ENCODE measurements at places on chromosomes 6 and 20.

DNA sequence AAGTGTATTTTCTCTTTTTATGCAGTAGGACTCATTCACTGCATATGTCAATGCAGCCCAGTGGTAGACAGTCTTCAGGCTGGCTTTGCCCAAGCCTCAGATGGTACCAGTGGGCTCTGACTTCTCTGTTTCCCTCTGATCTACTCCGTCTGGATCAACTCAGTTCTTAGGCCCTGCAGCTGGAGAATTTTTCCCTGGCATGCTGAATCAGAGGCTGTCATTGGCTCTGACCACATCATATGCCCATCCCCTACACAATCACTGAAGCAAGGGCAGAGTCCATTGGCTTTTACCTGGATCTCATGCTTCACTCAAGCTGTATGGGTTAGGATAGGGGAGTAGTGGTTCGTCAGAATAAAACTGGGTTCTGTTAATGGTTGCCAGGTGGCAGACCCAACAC lies 57.8 kb downstream of the KIZ start:
- DNase-seq: peak; percentile 11

DNA sequence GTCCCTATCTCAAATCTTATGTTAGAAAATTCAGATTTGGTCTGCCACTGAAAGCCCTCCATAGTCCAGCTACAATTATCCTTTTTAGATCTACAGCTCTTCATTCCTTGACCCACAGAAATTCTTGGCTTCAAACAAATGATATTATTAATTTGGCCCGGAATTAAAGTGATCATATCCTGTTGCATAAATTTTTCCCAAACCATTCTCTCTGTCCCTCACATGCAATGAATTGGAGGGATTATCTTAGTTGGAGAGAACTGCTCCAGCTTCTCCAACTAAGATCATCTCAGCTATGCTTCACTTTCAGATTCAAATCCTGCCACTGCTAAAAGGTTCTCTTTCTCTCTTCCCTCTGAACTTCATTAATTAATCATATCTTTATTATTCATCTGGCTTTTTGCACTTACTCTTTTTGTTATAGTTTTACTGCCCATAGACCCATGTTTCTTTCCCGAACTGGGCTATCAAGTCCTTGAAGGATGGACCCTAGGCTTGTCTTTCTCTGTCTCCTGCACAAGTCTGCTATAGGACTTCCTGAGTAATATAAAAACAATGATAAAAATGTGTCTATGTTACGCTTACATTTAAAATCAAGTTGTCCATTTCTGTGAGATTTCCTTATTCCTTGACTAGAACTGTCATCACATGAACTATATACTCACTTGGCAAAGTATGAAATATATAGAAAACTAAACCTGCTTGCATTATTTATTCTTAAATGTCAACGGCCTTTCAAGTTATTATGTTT lies 493.9 kb upstream of the MARCKS start:
- no peak for DNase-seq

- DNase-seq: peak; percentile 73
Measured at GRCh38 chr20:39049684-39050554, 87.8 kb downstream of the DHX35 start.

DNA sequence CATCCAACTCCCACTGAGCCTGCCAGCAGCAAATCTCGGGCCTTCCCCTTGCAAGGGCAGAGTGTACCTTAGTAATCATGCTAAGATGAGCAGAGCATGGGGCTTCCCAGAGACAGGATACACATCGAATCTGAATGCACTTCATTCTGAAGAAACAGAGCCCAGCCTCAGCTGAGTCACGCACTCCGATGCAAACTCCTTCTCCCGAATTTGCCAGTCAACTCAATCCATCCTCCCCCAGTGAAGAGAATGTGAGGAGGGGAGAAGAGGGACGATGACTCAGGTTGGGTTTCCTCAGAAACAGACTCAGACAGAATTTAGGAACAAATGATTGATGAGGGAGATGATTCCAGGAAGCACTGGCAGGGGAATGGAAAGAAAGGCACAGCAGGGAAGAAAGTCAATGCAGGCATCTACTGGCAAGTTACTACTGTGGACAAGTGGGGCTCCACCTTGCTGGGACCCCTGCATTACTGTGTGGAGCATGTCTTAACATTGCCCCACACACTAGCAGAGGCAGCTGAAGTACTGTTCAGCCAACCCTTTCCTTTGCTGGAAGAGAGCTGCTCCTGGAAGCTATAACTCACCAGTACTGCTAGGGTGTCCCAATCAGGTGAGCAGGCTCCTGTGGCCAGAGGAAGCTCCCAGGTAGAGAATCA lies 251.6 kb downstream of the ADGB start:
- DNase-seq: peak; percentile 46

DNA sequence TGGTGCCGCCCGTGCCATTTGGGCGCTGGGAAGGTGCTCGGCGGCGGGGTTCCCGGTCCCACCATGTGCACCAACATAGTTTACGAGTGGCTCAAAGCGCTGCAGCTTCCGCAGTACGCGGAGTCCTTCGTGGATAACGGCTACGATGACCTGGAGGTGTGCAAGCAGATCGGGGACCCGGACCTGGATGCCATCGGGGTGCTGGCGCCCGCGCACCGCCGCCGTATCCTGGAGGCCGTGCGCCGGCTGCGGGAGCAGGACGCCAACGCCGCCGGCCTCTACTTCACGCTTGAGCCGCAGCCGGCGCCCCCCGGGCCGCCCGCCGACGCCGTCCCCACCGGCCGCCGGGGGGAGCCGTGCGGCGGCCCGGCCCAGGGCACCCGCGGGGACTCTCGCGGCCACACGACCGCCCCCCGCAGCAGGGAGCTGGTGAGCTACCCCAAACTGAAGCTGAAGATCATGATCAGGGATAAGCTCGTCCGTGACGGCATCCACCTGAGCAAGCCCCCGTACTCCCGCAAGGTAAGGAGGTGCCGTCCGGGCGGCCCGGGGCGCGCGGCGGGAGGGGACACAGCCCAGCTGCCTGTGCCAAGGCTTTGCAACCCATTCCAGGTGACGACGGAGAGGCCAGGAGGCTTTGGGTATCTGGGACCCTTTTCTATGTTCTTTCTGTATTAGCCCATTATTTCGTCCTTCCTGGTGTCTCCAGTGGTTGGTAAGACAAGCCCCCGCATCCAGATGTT lies 547 bp downstream of the SAMD5 start:
- peak; percentile 12 for DNase-seq

GRCh38 chr6:7050872-7051779 lies 56.6 kb upstream of the RREB1 start:
- peak; percentile 44 for DNase-seq

DNA sequence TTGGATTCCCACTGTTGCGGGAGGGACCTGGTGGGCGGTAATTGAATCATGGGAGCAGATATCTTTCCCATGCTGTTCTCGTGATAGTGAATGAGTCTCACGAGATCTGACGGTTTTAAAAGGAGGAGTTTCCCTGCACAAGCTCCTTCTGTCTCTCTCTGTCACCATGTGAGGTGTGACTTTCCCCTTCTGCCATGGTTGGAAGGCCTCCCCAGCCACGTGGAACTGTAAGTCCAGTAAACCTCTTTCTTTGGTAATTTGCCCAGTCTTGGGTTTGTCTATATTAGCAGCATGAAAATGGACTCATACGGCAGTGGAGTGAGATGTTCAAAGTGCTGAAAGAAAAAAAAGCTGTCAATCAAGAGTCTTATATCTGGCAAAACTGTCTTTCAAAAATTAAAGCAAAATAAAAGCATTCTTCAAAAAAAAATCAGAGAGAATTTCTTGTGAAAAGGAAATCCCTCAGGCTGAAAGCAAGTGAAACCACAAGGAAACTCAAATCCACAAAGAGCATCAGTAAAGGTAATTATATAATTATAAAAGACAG lies 15.5 kb upstream of the KIF25 start:
- DNase-seq: no peak

DNA sequence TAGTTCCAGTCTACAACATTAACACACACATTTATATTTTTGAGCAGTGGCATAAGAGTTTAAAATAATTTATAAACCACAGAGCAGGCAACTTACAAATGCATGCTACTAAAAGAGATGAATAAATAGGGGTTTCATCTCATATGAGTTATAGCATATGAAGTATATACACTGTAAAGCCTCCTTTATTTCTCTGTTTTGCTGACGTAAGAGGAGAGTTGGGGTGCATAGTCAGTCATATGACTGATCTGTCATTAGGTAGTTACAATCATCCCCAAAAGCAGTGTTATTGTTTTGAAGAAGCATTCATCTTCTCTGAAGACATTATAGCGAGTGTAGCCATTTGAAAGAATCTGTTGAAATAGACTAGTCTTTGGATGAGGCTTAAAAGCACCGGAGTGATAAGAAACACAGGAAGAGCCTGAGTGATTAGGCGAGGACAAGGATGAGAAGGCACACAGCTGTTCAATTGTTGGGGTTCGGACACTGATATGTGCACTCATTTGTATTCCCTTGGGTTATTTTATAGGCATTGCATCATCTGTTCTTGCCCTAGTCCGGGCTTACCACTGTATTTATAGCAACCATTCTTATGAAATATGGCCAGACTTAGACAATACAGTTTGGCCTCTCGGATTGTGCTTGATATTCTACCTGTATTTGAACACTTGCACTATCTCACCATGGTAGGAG lies 325.7 kb downstream of the SAMD5 start:
- DNase-seq: no peak

DNA sequence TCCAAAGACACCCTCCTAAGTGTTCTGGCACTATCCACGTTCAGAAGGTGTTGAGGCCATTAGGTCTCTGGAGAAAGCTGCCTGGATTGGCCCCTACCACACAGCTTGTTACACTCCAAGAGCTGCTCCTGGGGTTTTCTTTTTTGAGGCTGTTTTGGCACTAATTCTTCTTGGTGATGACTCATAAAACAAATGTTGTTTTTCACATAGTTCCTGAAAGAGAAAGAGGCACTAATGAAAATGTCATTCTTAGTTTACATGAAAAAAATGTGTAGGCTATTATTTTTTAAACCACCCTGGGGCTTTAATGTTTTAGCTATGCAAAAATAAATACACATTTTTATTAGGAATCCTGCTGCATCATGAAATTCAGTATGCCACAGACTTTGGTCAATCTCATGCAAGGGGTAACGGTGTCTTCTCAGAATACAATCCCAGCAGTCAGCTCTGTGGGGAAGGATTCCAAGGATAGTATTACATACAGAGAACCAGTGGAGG lies 38.1 kb downstream of the TBPL1 start:
- DNase-seq: peak; percentile 56

- no peak for DNase-seq
Measured at GRCh38 chr6:2652611-2653010, 98.1 kb downstream of the MYLK4 start.

GRCh38 chr20:40773376-40773775 lies 84.3 kb upstream of the MAFB start:
- DNase-seq: no peak

GRCh38 chr6:73747289-73747688 lies 51.3 kb downstream of the CD109 start:
- DNase-seq: no peak

- no peak for DNase-seq
Measured at GRCh38 chr6:169868458-169868857, 117.0 kb downstream of the ERMARD start.
